AG10803 (cell line): ENCODE measurements at places on chromosomes 2 and 18.

GRCh38 chr2:22855761-22856184 lies 529.2 kb upstream of the KLHL29 start:
- DNase-seq, result no peak

GRCh38 chr2:187854801-187855200 lies 300.6 kb upstream of the TFPI start:
- DNase-seq, result no peak

GRCh38 chr2:150591496-150592285 lies 104.2 kb upstream of the RND3 start:
- no peak for DNase-seq

- no peak for DNase-seq
These were observed 77.0 kb downstream of the VSNL1 start for GRCh38 chr2:17617516-17617915.

DNA sequence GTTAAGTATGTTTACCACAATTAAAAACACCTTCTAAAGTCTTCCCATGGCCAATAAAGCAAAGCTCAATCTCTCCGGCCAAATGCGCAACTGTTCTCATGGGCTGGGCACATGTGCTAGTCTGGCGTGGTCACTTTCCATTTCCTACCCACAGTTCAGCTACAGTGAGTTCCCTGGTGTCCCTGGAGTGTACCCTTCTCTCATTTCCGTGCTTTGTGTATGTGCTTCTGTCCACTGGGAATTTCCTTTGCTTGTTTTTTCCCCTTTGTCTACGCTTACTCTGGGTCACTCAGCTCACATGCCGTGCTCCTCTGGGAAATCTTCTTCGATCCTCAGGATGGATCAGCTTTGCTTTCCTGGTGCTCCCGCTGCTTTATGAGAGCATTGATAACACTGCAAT lies 69.6 kb upstream of the GYPC start:
- DNase-seq, result no peak
